ENCODE measurements at places on chromosomes 11 and 22. TPM values are rescaled to one million over a fixed set of nuclear protein-coding genes. Genes with fewer than 3 reads are reported as not detected.

DNA sequence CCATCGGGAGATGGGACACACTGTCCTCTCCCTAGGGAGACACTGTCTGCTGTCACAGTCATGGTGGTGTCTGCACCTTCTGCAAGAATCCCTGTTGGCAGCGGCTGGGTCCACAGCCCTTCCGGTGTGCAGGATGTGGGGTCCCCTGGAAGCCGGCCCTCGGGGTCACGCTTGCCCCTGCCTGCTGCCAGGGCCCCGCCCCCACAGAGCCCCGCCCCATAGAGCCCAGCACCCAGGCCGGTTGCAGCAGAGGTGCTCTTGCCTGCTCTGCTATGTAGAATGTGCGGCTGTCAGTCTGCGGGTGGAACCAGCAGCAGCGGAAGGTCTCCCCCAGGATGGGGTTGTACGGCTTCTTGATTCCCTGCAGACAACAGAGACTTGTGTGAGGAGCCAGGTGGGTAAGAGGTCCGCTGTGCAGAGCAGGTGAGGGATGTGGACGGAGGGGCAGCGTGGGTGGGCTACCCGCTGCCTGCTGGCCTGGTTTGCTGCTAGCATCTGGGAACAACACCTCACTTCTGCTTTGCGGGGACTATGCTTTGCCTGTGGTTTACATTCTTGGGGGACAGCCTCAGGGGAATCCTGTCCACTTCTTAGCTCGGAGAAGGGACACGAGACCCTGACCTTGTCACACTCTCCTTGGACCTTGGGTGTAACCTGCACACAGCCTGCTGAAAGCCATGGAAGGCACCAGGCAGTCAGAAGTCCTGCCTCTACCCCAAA, 44.9 kb upstream of the CARS1 start:
- H3K4me3 ChIP-seq: no peak overlapping the region
- H3K4me1 ChIP-seq: no peaks in the 10 kb centered on the region
- H3K27me3 ChIP-seq: no peaks in the 10 kb centered on the region
- DNase-seq: no peak
- no peak overlapping the region for H3K27ac ChIP-seq
- peaks cover 2% of the 10 kb centered on the region for H3K36me3 ChIP-seq

DNA sequence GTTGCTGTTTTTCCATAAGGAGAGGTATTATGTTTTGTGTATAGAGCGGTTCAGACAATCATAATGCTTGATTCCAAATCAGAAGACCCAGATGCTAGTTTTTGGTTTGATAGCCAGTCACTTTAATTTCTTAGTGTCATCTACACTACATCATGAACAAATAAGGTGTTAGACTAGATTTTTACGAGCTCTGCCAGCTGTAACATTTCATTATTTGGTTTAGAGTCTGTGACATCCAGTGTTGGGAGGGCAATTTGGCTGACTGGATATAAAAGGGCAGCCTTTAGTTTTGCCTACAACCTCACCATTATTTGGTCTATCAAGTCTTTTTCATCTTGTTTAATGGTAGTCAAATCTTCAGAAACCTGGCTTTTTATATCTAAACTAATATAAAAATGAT, 30.2 kb upstream of the FBXO3 start:
- H3K4me3 ChIP-seq: no peak overlapping the region
- H3K4me1 ChIP-seq: peaks cover 7% of the 10 kb centered on the region
- no peaks in the 10 kb centered on the region for H3K36me3 ChIP-seq
- DNase-seq: peak; percentile 63
- peaks cover 10% of the 10 kb centered on the region for H3K27me3 ChIP-seq

DNA sequence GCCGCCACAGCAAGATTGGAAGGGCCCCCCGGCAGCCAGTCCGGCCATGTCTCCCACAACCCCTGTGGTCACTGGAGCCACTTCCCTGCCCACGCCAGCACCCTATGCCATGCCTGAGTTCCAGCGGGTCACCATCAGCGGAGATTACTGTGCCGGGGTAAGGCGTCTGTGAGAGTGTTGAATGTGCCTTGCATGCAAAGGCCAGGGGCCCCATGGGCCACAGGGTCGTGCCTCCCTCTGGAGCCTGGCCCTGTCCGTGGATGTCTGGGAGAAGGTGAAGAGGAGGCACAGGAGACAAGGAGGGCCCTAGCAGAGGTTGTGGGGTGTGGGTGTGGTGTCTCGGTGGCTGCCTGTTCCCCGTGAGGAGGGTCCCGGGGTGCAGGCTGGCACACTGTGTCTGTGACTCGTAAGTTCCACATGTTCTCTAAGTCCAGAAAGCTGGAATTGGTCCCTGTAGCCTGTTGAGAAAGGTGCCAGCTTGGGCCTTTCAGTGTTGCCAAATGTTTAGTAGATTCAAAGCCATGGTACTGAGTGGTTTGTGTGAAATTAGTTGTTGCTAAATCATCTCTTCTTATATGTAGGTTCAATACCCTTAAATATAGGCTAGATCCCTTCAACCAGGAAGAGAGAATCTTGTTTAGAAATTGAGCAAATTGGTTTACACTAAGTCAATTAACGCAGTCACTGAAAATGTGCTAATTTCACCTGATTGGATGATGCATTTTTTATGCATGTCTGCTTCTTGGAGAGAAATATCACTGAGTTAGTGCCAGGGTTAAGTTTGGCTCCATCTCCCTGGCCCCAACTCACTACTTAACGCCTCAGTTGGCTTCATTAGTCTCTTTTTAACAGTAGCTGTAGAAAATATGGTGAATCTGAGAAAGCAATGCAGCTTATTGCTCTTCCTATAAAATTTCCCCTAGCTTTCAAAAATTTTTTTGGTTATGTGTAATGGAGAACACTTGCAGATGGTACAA, 23.8 kb downstream of the AMPD3 start:
- no peaks in the 10 kb centered on the region for H3K4me1 ChIP-seq
- no peaks in the 10 kb centered on the region for H3K36me3 ChIP-seq
- no peak for DNase-seq
- no peaks in the 10 kb centered on the region for H3K27me3 ChIP-seq
- H3K27ac ChIP-seq: no peak overlapping the region

DNA sequence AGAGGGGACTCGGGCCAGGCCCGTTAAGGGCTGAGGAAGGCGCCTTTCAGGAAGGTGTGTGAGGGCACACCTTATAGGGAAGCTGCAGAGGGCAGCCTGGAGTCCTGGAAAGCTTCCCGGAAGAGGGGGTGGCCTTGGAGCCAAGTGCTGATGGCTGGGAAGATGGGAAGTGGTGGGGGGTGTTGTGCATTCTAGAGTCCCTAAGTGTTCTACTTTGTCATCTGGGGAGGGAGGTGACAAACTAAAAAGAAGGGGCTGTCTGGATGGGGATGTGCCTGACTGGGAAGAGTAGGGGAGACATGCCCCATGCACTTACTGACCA, 6.8 kb downstream of the ZDHHC8 start:
- no peak overlapping the region for H3K27ac ChIP-seq
- H3K36me3 ChIP-seq: no peaks in the 10 kb centered on the region
- H3K4me1 ChIP-seq: peaks cover 35% of the 10 kb centered on the region
- DNase-seq: no peak
- no peak overlapping the region for H3K4me3 ChIP-seq

The SLC17A6 gene
- total RNA-seq: not detected

The MMP12 gene
- not detected for total RNA-seq

DNA sequence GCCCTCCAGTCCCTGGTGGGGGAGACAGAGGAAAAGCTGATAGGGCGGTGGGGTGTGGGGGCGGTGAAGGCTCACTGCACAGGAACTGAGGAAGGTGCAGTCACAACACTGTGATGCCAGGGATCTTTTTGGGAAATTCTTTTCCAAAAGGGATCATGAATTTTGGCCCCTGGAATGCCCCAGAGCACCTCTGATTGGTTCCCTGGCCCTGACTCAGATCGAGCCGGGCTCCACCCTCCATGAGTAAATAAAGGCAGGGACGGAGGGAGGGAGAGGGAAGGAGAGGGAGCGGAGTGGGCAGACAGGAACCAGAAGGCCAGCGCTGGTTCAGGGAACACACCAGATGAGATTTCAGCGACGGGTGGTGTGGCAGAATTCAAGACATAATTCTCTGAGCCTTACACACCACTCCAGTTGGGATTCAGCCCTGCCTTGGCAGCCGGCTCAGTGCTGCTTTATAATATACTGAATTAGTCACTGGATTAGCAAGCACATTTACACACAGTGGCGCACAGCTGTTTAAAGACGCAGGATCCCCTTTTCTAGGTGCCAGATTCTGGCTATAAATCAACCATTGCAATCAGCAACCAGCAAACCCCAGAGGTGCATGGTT, 80.3 kb downstream of the ETS1 start:
- H3K36me3 ChIP-seq: no peaks in the 10 kb centered on the region
- peaks cover 49% of the 10 kb centered on the region for H3K4me1 ChIP-seq
- peak; percentile 65 for DNase-seq

DNA sequence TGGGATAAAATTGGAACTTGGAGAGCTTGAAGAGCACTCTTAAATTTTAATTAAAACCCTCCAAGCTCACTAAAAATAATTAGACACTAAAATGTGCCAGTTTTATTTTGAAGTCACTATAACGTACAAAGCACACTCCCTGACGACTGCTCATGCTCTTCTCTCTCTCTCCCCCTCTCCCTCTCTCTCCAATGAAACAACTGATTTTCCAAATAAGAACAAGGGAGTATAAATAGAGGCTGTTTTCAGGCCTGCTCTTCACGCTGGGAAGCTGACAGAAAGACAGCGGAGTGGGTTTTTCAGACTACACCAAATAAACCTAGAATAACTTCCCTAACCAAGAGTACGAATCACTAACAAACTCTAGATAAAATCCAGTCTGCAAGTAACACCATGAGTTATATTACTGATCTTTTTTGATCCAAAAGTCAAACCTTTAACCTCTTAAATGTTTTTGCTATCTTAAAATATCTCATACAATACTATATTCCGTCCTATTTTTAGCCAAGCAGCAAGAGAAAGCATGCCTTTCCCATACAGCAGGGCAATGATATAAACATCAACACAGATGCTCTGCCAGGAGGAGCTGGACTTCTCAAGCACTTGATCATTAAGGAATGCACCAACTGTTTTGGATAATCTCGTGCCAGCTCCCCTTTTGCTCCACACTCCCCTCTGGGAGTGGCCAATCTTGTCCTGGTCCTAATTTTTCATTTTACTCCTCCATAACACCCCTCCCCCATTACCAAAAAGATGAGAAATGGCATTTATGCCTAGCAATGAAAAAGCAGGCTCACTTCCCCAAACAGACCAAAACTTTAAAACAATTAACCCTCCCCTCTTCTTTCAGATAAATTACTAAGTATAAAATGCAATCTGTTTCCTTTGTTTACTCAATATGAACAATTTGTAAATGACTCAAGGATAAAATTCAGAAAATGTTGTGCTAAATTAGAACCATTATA, 116.9 kb downstream of the SOX6 start:
- no peak overlapping the region for H3K27ac ChIP-seq
- H3K4me3 ChIP-seq: no peak overlapping the region
- DNase-seq: no peak
- H3K36me3 ChIP-seq: no peaks in the 10 kb centered on the region

The NELL1 gene
- total RNA-seq: 0.31 TPM

DNA sequence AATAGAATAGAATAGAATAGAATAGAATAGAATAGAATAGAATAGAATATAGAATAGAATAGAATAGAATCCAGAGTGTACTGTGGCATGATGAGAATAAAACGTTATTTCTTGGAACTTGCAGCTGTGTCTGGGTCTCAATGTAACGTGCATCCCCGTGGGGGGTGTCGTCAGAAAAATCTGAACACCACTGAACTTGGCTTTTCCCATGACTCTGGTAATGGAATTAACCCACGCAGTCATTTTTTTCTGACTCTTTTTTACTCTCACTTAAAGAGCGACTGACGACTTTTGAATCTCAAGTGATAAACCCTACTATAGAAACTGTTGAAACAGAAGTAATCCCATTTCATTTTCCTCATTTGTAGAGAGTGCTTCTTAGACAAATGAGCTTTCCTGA, 92.4 kb upstream of the BID start:
- peaks cover 3% of the 10 kb centered on the region for H3K4me1 ChIP-seq
- no peaks in the 10 kb centered on the region for H3K27me3 ChIP-seq
- no peak overlapping the region for H3K4me3 ChIP-seq
- H3K36me3 ChIP-seq: peaks cover 26% of the 10 kb centered on the region

- H3K27ac ChIP-seq: no peak overlapping the region
- no peak for DNase-seq
- no peak overlapping the region for H3K4me3 ChIP-seq
- H3K4me1 ChIP-seq: no peaks in the 10 kb centered on the region
- no peaks in the 10 kb centered on the region for H3K27me3 ChIP-seq
Observed at GRCh38 chr11:85939099-85940015, 84.2 kb downstream of the CCDC83 start.

GRCh38 chr22:45201678-45202332, 38.1 kb downstream of the NUP50 start:
- no peak overlapping the region for H3K27ac ChIP-seq
- H3K27me3 ChIP-seq: no peaks in the 10 kb centered on the region
- H3K36me3 ChIP-seq: peaks cover 5% of the 10 kb centered on the region

The OR56A1 gene
- total RNA-seq: 0.03 TPM

The PTPRJ gene
- 80.5 TPM for total RNA-seq

The SLC1A2 gene
- total RNA-seq: 0.28 TPM

- no peak overlapping the region for H3K4me3 ChIP-seq
- no peaks in the 10 kb centered on the region for H3K4me1 ChIP-seq
- H3K27me3 ChIP-seq: no peaks in the 10 kb centered on the region
- DNase-seq: no peak
Observed at GRCh38 chr11:23973244-23973643, 523.6 kb upstream of the LUZP2 start.

DNA sequence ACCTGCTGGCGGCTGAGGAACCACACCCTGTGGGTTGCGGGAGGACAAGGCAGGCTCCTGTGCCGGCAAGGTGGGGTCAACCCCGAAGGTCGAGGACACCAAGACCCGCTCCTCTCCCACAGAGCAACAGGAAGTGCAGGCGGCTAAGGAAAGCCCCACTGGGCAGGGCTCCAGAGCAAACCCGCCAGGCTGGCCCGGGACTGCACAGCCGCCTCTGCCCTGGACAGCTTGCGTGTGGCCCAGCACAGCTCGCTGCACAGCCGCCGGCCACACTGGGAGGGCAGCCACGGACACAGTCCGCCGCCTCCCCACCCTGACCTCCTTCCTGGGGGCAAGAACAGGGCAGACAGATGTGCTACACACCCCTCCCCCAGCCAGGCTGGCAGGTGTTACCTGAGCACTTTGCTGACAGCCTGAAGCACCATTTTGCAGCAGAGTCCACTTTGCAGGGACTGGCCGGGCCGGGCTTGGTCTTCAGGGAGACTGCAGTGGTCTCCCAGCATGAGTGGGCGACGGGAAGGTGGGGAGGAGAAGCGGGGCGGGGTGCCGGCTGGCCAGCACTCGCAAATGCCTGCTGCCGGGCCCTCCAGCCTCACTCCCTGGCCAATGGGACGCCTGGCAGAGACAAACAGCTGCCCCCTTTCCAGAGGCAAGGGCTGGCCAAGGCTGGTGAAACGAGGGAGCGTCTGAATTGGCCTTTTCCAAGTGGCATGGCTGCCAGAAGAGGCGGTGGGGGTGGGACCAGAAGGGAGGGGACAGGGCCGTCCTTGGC, at the start of gene MOB2:
Gene MOB2, minus strand, starts transcription at position 726 of the 772 bp plus-strand sequence. Its CDS starts 223 bp downstream, at position 503.
- H3K36me3 ChIP-seq: peaks cover under 1% of the 10 kb centered on the region
- H3K4me1 ChIP-seq: peaks cover 32% of the 10 kb centered on the region
- peak; percentile 73 for DNase-seq
- H3K4me3 ChIP-seq: no peak within 1 kb of the TSS
- peak within 1 kb of the TSS; percentile 39 for H3K27ac ChIP-seq

Measured in kidney (tissue), 22 donors.